ENCODE measurements at places on chromosomes 1 and 21. TPM values are rescaled to one million over a fixed set of nuclear protein-coding genes. Genes with fewer than 3 reads are reported as not detected.

The ANGPTL3 gene
- total RNA-seq, result not detected

The ADCY10 gene
- total RNA-seq, result 0.75 TPM

The AK5 gene
- total RNA-seq, result not detected

The C1orf105 gene
- total RNA-seq, result not detected

The LMX1A gene
- not detected for total RNA-seq

The CNST gene
- 35.3 TPM for total RNA-seq

The CELA2B gene
- not detected for total RNA-seq

The SLC1A7 gene
- 0.63 TPM for total RNA-seq

The ECM1 gene
- 18.1 TPM for total RNA-seq

The CFHR4 gene
- total RNA-seq, result not detected

The HRNR gene
- not detected for total RNA-seq

The HAO2 gene
- not detected for total RNA-seq

The FHL3 gene
- total RNA-seq, result 9.2 TPM

The IRF6 gene
- total RNA-seq, result 1.4 TPM

The SERPINC1 gene
- total RNA-seq, result not detected

The PDE9A gene
- 7.8 TPM for total RNA-seq

The ZBTB21 gene
- total RNA-seq, result 11.6 TPM

The ESPN gene
- total RNA-seq, result not detected

The AP4B1 gene
- total RNA-seq, result 14.8 TPM

The KRTAP13-2 gene
- total RNA-seq, result not detected

The TSTD1 gene
- 29.4 TPM for total RNA-seq

The NBPF3 gene
- total RNA-seq, result 10.4 TPM

All from omental fat pad (tissue), 4 donors.